Muscle of arm (tissue), 14 donors: ENCODE measurements at places on chromosomes 11 and 22. TPM values are rescaled to one million over a fixed set of nuclear protein-coding genes. Genes with fewer than 3 reads are reported as not detected.

DNA sequence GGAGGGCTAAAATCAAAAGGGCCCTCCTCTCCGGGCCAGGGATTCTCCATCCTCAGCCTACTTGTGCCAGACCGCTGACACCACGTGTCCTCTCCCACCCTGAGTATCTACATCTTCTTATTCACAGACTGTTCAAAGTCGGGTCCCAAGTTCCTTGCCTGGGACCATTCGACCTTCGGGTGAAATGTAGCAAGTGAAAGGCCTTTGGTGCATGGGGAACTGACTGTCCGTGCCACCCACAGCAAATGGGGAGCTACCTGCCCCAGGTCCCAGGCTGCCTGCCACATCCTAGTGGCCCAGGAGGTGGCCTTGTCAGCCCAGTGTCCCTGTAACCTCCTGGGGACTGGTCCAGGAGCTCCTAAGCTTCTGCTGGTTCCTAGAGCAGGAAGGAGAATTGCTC, 67.3 kb downstream of the RTL6 start:
- DNase-seq: no peak

- peak; percentile 94 for DNase-seq
Measured at GRCh38 chr11:18394275-18394927, at the start of gene LDHA. Gene LDHA, plus strand, starts transcription at chr11:18394563. Its CDS starts 2,280 bp downstream, at chr11:18396843.

GRCh38 chr11:94376841-94377240, 24.4 kb downstream of the GPR83 start:
- no peak for DNase-seq

- DNase-seq: no peak
Measured at GRCh38 chr22:36371920-36372319, 15.8 kb downstream of the MYH9 start.

- no peak for DNase-seq
Measured at GRCh38 chr11:114259551-114259983, 36.6 kb upstream of the NNMT start.

DNA sequence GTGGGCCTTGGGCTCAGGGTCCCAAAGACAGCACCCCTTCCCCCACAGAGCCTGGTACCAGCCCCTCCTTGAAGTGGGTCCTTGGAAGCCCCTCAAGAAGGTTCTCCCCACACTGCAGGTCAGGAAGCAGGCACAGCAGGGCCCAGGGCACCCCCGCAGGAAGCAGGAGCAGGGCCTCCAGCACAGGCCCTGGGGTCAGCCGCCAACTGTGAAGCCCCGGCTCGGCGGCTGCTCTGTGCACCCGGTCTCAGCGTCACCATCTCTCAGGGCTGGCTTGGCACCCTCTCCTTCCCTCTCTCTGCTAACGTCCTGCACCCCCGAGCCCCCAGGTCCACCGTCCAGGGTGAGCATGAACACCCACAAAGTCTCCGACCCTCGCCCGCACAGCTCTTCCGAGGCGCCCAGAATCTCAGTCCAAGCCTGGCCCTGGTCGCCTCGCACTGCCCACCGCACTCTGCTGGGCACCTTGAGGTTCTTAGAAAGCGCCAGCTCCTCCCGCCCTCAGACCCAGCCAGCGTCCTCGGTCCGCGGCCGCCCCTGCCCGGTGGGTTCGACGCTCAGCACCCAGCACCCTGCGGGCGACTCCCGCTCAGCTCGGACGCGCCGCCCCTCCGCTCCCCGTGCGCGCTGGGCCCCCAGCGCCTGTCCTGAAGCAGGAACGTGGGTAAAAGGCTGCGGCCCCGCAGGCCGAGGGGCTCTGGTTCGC, 1.4 kb upstream of the SIGIRR start:
- no peak for DNase-seq

GRCh38 chr11:113859665-113860064, 15.7 kb downstream of the USP28 start:
- no peak for DNase-seq

- no peak for DNase-seq
Measured at GRCh38 chr11:82960779-82961143, 59.2 kb downstream of the DDIAS start.

DNA sequence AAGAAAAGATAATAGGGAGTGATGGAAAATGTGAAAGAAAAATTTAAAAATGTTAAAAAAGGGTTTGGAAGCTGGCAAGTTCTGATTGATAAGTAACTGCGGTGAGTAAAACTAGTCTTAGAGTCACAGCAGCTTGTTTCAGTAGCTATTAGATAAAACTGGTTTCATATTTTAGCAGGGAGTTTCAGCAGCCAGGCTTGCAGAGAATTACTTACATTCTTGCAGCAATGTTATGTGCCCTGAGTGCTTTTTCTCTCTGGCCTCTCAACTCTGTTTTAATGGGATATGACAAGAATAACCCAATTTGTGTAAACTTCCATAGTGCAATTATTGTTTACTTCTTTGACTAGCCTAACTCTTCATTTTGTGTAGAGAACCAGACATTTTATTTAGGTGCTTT, 33.6 kb downstream of the PPME1 start:
- DNase-seq: no peak

GRCh38 chr11:65574109-65574810, 1.6 kb upstream of the EHBP1L1 start:
- DNase-seq: peak; percentile 94

DNA sequence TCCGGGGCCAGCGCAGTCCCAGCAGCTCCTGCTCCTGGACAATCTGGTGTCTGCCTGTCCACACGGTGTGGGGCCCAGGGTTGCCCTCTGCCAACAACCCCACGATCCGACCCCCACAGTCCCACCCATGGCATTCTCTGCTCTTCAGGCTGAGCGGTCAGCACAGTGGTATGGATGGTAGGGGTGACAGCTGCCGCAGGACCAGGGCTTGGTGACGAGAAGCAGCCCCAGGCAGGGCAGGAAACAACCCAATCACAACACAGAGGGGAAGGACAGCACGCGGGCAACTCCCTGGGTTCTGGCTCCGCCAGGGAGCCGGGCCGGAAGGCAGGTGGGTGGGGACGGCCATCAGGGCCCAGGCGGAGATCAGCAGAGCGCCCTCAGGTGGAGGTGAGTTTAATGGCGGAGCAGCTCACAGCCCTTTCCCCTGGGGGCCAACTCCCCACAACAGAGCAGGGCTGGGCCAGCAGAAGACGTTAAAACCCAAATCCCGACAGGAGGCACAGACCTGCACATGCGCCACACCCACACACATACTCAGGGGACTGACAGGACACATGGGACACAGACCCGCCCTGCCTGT, 5.3 kb upstream of the CHADL start:
- no peak for DNase-seq

- no peak for DNase-seq
Measured at GRCh38 chr22:31243339-31244045, 31.4 kb downstream of the LIMK2 start.

- no peak for DNase-seq
Measured at GRCh38 chr11:12167061-12168000, 56.9 kb downstream of the MICAL2 start.

DNA sequence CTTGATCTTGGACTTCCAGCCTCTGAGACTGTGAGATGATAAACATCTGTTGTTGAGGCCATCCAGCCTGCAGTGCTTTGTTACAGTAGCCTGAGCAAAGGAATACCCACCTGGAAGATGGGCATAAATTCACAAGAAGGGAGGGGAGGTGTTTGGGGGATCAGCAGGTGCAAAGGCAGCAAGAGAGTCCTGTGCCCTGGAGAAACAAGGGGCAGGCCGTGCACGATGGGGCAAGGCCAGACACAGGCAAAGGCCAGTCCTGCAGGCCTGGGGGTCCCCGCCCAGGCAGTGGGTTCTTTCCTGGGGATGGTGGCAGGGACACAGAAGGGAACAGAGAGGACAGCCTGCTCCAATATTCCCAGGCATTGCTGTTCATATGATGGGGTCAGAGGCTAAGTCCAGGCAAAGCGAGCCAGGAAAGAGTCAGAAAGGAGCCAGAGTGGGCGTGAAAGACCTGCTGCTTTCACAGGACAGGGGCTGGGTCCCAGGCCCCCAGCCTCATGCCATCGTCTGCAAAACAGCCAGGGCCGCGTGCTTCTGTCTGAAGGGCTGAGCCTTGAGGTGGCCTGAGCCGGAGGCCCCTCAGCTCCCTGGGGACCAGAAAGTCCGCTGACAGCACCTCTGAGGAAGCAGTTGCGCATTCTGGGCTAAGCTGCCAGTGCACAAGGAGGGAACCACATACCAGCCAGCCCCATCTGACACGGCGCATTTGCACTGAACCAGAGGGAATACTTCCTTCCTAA, 48.8 kb downstream of the MYEOV start:
- DNase-seq: no peak

DNA sequence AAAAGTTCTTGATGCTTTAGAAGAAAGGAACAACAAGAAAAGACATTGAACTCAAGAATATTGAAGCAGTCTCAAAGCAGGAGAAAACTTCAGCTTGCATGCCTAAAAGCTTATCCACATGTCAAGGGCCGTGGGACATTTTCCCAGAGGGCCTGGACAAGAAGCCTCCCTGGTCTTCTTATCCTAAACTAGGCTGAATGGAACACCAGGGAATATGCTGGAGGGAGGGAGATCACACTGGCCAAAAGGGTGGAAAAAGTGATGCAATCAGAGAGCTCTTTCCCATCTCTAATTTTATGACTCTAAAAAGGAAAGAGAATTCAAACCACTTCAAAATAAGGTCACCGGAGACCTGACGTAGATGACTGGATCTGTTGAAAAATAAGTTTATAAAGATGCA, 107.2 kb downstream of the MPPED2 start:
- peak; percentile 79 for DNase-seq

- no peak for DNase-seq
Measured at GRCh38 chr11:21492931-21493330, 700.0 kb upstream of the ANO5 start.

DNA sequence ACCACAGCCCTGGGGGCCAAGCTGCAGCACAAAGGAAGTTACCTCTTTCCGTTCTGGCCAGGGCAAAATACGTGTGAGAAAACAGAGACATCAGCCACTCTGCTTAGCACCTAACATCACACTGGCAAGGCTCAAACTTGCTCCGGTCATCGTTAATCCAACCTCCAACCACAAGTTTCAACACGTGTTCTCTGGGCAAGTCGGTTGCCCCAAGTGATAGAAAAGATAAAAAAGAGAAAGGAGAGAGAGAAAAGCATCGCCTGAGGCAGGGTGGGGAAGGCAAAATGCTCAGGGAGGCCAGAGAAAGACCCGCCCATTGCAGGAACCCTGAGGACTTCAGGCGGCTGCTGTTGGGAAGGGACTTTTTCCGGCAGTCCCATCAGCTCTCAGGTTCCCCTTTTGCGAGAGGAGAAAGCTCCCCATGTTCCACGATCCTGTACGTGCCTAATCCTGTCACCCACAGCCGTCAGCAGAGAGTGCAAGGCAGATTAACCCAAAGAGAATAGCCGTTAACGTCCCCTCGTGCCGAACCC, 18.5 kb upstream of the B4GALNT4 start:
- peak; percentile 43 for DNase-seq

GRCh38 chr11:92383430-92383829, 158.8 kb downstream of the FAT3 start:
- no peak for DNase-seq

GRCh38 chr11:15622231-15622890, 507.6 kb downstream of the INSC start:
- DNase-seq: no peak

DNA sequence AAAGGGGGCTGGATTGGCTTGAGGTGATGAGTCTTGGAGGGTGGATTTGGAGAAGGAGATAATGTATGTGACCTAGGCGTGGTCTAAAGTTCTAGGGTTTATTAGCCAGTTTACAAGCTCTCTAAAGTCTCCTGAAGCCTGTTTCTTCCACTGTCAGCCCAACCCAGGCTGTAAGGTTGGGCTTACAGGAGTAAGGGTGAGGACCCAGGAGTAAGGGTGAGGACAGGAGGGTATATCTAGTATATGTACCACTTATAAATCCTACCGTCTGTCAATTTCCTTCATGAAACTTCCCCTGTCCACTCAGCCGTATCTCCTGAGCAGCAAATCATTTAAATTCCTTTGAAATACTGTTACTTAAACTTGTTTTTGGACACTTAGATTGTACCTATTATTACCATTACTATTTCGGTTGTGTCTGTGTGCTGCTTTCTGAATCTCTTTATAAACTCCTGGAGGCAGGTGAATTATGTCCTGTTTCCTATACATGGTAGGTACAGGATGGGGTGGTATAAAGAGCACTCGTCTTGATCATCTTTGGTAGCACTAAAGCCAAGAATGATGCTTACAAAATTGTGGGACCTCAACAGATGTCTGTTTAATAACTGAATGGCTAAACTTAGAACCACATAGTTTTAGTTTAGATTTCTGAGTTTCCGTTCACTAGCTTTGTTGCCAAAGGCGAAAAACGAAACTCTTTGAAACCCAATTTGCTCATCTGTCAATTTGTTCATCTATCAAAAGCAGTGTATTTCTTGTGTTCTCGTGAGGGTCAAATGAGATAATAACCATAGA, 192.0 kb downstream of the GRIK4 start:
- DNase-seq: no peak

DNA sequence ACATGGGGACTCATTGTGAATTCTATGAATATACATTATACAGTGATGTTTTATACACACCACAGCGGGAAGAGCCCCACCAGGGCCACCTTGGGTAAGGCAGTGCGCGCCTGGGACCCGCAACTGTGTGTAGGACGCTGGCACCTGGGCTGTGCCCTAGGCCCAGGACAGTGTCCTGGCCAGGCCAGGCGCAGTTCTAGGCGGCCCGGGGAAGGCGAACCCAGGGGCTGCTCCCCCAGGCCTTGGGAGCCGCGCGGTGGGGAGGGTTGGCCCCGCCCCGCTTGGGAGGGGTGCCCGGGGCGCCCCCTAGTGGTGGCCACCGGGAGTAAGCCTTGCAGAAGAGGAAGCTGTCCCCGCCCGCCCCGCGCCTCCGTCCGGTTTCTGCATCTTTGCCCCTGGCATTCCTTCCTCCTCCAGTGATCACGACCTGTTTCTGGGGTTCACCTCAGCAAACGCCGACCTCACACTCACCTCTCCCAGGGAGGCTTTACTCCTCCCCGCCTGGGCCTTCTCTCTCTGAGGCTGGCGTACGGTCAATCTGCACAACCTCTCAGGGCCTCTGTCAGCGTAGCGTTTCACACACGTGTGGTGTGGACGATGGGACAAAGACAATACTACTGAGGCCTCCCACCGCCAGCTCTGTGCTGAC, 9.5 kb upstream of the EHD1 start:
- peak; percentile 78 for DNase-seq

CBLIF gene
- not detected for polyA plus RNA-seq

CHRM1 gene
- polyA plus RNA-seq: not detected

OR51B2 gene
- not detected for polyA plus RNA-seq

GP1BB gene
- 7.9 TPM for polyA plus RNA-seq

RIBC2 gene
- 1.9 TPM for polyA plus RNA-seq

RIMBP3C gene
- polyA plus RNA-seq: 0.10 TPM

RIN1 gene
- polyA plus RNA-seq: 4.7 TPM

MMP7 gene
- not detected for polyA plus RNA-seq

APOL3 gene
- polyA plus RNA-seq: not detected

OR4P4 gene
- not detected for polyA plus RNA-seq
